ENCODE measurements at places on chromosomes 6 and 20.

DNA sequence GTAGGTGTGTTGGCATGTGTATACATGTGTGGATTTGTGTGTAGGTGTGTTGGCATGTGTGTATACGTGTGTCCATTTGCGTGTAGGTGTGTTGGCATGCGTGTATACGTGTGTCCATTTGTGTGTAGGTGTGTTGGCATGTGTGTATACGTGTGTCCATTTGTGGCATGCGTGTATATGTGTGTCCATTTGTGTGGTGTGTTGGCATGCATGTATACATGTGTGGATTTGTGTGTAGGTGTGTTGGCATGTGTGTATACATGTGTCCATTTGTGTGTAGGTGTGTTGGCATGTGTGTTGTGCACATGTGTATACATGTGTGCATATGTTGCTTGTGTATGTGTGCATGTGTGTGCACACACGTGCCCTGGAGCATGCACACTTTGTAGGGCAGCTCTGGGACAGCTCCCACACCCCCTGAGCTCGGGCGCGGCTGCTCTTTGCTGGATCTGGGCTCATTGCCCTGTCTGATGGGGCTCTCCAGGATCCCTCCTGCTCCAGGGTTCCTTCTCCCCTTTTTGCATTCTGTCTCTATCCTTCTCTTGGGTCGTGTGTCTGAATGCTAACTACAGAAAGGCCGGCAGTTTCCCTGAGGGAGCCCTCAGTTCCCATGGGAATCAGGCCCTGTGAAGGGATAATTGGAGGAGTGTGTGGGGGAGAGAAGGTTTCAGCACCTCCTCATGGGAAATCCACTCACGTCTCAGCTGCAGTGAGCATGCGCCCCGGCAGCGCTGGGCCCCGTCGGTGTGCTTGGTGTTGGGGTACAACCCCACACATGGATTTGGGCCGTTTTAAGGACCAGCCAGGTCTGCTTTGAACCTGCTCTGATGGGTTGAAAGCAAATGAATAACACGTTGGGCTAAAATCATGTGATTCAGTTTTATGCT lies 102.0 kb downstream of the ERMARD start:
- DNase-seq, result no peak

DNA sequence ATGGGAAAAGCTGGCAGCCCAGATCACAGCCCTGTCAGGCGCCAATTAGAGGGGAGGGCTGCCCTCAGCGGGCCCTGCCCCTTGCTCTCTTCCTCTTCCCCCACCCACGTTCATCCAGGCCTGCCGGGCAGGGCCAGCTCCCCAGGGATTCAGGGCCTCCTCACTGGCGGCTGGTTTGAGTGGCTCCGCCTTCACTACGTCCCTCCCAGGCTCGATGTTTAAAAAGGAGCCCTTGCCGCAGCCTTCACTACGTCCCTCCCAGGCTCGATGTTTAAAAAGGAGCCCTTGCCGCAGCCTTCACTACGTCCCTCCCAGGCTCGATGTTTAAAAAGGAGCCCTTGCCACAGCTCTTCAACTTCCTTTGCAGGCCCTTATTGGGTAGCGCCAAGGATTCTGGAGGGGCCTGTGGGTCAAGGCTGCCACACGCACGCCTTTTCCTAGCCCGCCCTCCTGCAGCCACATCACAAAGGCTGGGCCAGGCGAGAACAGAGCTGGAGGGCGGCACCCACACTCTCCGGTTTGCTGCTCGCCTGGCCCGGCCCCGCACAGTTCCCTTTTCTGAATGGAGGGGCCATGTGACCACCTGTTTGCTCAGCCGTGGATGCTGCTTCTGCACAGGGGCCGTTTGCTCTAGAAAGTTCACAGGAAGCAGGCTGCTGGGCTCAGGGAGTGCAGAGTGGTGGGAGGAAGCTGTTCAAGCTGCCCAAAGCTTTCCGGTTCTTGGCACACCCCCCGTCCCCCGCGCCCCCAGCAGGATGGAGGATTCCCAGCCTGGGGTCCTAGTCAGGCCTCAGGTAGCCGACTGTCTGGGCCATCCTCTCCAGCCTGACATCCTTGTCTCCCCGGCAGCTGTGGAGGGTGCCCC lies 1.6 kb downstream of the SLC17A9 start:
- peak; percentile 52 for DNase-seq

DNA sequence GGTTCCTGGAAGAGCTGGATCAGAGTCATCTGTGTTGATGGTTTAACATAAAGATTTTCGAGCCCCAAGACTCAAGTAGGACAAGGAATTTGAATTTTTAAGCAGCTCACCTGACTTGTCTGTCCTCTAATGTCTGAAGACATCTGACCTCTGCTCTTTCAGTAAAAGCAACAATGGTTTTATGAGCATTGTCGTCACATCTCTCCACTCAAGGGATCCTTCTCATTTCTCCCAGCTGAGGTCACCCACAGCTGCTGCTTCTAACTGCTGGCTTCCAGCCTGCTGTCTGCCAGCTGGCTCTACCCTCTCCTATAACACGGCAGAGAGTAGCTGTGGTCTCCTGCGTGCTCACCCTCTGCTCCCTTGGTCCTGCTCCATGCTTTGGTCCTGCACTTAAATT lies 24.7 kb upstream of the HDAC2 start:
- DNase-seq, result no peak

DNA sequence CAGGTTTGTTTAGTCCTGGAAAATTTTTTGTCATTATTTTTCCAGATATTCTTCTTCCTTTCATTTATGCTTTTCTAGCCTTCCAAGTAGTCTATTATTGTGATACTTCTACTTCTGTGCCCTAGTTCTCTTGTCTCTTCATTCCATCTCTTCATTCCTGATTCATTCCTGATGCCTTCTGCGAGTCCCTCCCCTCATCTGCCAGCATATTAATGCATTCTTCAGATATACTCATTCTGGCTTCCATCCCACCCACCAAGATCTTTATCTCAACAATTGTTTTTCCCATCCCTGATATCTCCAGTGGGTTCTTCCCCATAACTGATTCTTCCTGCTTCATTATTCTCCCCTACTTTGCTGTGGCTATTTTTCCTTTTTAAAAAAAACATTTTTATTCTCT lies 35.2 kb downstream of the ALDH5A1 start:
- no peak for DNase-seq
